Karpas-422 (cell line): ENCODE measurements at places on chromosomes 1 and 21. TPM values are rescaled to one million over a fixed set of nuclear protein-coding genes. Genes with fewer than 3 reads are reported as not detected.

Gene C1orf141
- not detected in 2 replicates for total RNA-seq

Gene CTSS
- 136 and 160 TPM in 2 replicates for total RNA-seq

Gene MYOG
- total RNA-seq, result not detected in 2 replicates

Gene CSF3R
- not detected in 2 replicates for total RNA-seq

Gene HFM1
- not detected in 2 replicates for total RNA-seq

Gene EXO5
- 5.2 and 9.1 TPM in 2 replicates for total RNA-seq

DNA sequence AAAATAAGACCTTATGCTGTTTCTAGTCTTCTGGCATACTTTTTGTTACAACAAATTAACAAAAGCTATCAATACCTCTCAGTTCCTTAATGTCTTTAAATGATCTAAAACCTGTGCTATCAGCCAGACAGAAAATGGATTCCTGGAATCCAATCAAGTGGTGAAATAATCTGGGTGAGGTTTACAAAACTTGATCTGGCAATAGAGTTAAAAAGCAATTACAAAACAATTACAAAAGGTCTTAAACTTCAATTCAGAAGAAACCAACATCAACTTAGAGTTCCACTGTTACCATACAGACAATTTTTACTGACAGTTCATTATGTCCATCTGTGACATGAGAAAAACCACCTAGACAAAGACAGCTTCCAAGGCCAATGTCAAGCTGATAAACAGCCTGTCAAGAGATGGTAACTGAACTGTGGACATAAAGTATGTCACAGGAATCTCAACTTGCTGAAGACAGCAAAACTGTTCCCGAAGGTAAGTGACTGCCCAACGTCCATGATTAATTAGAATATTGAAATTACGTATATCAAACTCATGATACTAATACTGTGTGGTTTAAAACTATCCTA is 17.4 kb downstream of the ZZZ3 start:
- no peaks in the 10 kb centered on the region for H3K27me3 ChIP-seq
- H3K4me1 ChIP-seq, result peaks cover 32% of the 10 kb centered on the region
- no peak overlapping the region for H3K27ac ChIP-seq
- H3K4me3 ChIP-seq, result no peak overlapping the region

DNA sequence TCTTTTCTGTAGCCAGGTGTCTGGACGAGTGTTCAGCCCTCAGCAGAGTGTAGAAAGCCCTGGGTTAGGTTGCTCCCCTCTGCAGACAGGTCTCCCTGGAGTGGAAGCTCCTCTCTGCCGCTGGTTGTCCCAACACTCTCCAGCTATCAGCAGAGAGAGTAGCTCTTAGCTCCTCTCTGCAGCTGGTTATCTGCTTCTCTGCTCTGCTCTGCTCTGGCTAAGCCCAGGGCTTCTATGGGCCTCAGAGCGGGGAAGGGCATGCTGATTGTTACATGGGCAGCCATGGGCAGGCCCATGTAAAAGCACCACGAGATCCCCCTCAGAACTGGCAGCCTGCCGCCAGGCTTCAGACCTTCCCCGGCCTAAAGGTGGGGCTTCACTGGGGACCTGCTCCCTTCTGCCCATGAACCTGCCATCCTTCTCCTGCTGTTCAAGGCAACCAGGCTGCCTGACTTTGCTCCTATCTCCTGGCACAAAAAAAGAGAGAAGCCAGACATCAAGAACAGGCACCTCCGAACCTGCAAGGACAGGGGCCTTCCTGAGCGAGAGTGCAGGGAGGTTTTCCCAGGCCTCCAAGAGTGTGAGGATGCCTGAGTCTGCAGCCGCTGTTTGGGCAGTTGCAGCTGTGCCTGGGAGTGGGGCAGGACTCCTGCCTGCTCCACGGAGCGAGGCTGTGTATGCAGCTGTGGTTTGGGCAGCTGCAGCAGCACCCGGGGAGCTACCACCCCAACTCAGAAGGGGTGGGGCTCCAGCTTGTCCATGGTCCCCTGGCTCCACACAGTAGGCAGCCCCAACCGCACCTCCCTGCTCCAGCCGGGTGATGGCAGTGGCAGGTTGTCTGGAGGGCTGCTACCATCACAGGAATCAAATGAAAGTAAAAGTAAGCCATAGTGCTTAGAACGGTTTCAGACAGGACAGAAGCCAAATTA is 973.7 kb downstream of the LTN1 start:
- H3K4me1 ChIP-seq, result no peaks in the 10 kb centered on the region
- peak; percentile 70 for DNase-seq
- H3K27me3 ChIP-seq, result no peaks in the 10 kb centered on the region
- H3K4me3 ChIP-seq, result no peak overlapping the region
- no peak overlapping the region for H3K27ac ChIP-seq

DNA sequence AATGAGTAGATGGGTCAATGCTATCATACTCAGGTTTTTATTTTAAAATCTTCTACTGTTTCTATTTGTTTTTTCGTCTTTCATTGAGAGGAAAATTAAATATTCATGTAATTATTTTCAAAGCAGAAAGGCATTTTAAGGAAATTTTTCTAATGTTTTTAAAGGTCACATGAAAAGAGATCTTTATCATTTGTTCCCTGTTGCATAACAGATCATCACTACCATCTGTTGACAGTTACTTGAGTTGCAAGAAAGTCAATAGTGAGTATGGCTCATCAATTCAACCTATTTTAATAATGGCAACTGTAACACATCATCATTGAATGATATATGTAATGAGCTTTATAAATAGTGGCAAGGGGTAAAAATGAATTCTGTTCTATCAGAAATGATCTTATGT is 369.7 kb downstream of the DPYD start:
- no peaks in the 10 kb centered on the region for H3K27me3 ChIP-seq
- H3K27ac ChIP-seq, result no peak overlapping the region
- no peaks in the 10 kb centered on the region for H3K36me3 ChIP-seq
- no peak overlapping the region for H3K4me3 ChIP-seq

- H3K27me3 ChIP-seq, result peaks cover 3% of the 10 kb centered on the region; the same call in 1 of the 2 replicates
- H3K4me1 ChIP-seq, result no peaks in the 10 kb centered on the region
- no peaks in the 10 kb centered on the region for H3K36me3 ChIP-seq
- no peak overlapping the region for H3K4me3 ChIP-seq
These were observed 108.1 kb upstream of the IVNS1ABP start for GRCh38 chr1:185425163-185425562.

DNA sequence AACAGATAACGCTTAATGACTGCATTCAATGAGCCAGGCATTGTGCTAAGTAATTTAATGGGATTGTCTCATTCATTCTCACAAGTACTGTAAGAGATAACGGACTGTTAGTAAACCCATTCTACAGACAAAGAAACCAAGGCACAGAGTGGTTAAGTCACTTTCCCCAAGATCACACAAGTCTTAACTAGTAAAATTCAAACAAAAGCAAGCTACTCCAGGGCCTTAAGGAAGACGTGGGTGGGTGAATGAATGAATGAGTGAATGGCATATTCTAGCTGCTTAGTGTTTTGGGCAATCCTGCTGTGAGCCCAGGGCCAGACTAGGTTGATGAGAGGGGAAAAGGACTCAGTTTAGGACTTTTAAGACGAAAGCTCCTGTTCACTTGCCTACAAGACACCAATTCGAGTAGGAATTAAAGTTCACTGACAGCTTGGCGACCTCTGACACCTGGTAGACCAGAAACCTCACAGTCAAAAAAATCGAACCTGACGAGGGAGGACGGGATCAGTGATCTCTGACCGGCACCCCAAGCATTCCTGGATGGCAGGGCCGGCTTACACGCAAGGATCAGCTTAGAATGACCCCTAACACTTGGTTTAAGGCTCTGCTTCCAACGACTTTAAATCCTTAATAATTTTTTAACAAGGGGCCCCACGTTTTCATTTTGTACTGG is 557 bp downstream of the EMC1 start:
- peak; percentile 49 for DNase-seq
- H3K27ac ChIP-seq, result peak overlapping the region; percentile 76; the same call in 1 of the 2 replicates
- H3K27me3 ChIP-seq, result no peaks in the 10 kb centered on the region
- H3K36me3 ChIP-seq, result peaks cover 16% of the 10 kb centered on the region; the same call in 1 of the 2 replicates
- peak overlapping the region; percentile 77 for H3K4me3 ChIP-seq

- no peak overlapping the region for H3K4me3 ChIP-seq
- no peaks in the 10 kb centered on the region for H3K4me1 ChIP-seq
- no peak overlapping the region for H3K27ac ChIP-seq
- no peaks in the 10 kb centered on the region for H3K36me3 ChIP-seq
These were observed 41.1 kb downstream of the PROX1 start for GRCh38 chr1:214028649-214029406.

DNA sequence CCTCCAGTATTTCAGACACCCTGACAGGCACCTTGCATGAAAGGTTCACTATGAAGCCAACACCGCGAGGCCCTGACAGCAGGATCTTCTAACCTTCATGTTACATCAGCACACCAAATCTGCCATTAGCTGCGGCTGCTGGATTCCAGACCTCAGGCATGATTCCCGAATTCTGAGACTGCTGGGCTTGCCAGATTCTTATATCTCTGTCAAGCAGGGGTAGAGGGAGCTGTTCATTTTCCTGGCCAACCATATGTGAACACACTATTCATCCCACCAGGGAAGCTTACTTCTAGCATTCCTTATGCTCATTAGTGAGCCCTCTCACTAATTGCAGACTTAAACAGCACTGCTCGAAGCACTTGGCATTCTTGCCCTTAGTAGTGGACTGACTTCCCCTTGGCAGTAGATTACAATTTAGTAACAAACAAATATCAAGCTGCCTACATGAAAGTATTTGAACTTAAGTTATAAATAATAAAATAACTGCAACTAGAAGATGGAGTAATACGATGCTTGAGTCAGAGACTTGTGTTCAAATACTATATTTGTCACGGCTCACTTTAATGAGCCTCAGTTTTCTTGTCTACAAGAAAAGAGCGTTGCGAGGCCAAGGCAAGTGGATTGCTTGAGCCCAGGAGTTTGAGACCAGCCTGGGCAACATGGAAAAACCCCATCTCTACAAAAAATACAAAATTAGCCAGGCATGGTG is 43.3 kb downstream of the NID1 start:
- no peaks in the 10 kb centered on the region for H3K4me1 ChIP-seq
- no peak for DNase-seq
- H3K4me3 ChIP-seq, result no peak overlapping the region
- H3K27ac ChIP-seq, result no peak overlapping the region
- no peaks in the 10 kb centered on the region for H3K36me3 ChIP-seq
- H3K27me3 ChIP-seq, result no peaks in the 10 kb centered on the region

- DNase-seq, result peak; percentile 66
- H3K27ac ChIP-seq, result no peak within 1 kb of the TSS
- H3K27me3 ChIP-seq, result no peaks in the 10 kb centered on the region
- peak within 1 kb of the TSS; percentile 66 for H3K4me3 ChIP-seq
- H3K36me3 ChIP-seq, result no peaks in the 10 kb centered on the region
These were observed at the start of gene ADAMTSL4 for GRCh38 chr1:150548632-150549495. Gene ADAMTSL4 (plus strand): TSS chr1:150549408. CDS start chr1:150552289, 2,881 bp downstream.

DNA sequence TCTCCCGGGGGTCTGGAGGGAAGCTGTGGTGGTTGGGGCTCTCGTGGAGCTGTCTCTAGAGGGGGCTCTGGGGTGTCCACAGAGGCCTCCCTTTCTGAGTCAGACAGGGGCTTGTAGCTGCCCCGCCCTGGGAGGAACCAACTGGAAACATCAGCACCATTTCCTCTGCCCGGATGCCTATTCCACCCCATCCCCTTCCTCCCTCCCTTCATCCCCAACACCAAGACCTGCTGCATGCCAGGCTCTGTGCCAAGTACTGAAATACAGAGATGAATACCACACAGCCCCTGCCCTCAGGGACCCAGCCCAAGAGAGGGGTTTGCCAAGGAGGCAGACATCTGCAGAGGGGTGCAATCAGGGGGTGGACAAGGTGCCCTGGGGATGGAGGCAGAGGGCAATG is 125.6 kb upstream of the ADAR start:
- H3K27me3 ChIP-seq, result no peaks in the 10 kb centered on the region
- no peak overlapping the region for H3K27ac ChIP-seq
- peaks cover 17% of the 10 kb centered on the region for H3K36me3 ChIP-seq
- no peak for DNase-seq

DNA sequence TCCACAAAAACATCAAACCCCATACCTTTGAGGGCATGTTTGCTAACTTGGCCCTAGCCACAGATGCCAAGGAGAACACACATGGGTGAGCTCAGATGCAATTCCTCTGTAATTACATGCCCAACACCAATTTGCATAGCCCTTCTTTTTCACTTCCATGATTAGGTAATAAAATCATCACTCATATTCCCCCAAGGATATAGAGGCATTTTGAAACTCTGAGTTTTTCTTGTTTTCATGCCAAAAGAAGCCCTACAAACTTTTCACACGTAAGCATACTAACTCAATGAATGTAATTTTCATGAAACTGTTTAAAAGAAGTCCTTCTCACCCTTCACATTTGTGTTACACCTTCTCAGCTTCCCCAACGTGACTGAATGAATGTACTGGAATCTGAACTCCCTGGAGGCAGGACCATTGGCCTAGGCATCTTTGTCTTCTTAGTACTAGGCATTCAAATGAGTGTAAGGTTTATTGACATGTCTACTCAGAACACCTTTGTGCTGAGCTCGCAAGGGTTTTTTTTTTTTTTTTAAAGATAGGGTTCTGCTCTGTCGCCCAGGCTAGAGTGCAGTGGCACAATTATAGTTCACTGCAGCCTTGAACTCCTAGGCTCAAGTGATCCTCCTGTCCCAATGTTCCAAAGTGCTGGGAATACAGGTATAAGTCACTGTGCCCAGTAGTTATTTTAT is 31.0 kb downstream of the FBXO42 start:
- DNase-seq, result no peak
- H3K4me3 ChIP-seq, result no peak overlapping the region
- peaks cover 22% of the 10 kb centered on the region for H3K4me1 ChIP-seq
- 0 out of 2 replicates have a peak overlapping the region, but pooled peaks have one; percentile 12 for H3K27ac ChIP-seq
- H3K36me3 ChIP-seq, result no peaks in the 10 kb centered on the region

DNA sequence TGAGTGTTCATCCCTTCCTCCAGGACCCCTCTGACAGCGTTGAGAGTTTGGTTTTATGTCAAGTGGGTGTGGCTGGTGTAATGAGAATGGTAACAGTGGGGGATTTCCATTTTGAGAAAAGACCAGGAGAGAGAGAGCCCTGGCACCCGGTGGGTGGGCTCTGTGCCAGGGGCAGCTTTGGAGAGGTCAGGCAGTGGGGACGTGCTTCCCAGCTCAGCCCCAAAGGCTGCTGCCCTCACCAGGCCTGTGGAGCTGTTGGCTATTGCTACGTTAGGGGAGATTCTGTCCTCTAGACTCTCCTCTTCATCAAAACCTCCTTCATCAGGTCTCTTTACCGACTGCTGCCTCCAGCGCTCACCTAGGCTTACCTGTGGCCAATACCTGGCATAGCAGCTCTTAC is 176.3 kb downstream of the PTPRU start:
- no peak for DNase-seq
- H3K4me1 ChIP-seq, result no peaks in the 10 kb centered on the region
- H3K27me3 ChIP-seq, result no peaks in the 10 kb centered on the region

GRCh38 chr21:15820852-15821379 is 91.1 kb downstream of the USP25 start:
- H3K27me3 ChIP-seq, result no peaks in the 10 kb centered on the region
- no peak overlapping the region for H3K27ac ChIP-seq
- peaks cover 19% of the 10 kb centered on the region for H3K36me3 ChIP-seq
- H3K4me3 ChIP-seq, result no peak overlapping the region

- peak; percentile 61 for DNase-seq
- H3K36me3 ChIP-seq, result no peaks in the 10 kb centered on the region
- peaks cover 9% of the 10 kb centered on the region for H3K4me1 ChIP-seq
- no peak overlapping the region for H3K4me3 ChIP-seq
- H3K27me3 ChIP-seq, result no peaks in the 10 kb centered on the region
These were observed 91.3 kb downstream of the RPE65 start for GRCh38 chr1:68358439-68358838.
